Stimulated activated CD4-positive, alpha-beta T cell treated with anti-CD3 and anti-CD28 coated beads, Interleukin-15, amount 100 ng/mL, for 48 hours (primary cell): ENCODE measurements at places on chromosomes 4 and X.

DNA sequence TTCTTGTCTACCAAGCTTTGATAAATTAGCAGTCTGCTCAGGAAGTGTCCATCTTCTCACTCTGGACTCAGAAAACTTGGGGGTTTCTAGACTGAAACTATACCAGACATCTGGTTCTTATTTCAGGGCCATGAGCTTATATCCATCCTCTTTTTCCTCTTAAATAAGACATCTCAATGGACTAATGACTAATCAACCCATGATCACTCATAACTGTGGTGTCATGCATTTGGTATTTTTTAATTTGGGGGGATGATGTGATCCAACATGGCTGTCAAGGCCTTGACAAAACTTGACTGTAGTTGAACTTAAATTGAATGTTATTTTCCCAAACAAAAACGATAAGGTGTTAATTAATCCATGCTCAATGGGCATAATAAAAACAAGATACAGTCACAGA is 87.8 kb downstream of the GPRASP3 start:
- no peak for DNase-seq

DNA sequence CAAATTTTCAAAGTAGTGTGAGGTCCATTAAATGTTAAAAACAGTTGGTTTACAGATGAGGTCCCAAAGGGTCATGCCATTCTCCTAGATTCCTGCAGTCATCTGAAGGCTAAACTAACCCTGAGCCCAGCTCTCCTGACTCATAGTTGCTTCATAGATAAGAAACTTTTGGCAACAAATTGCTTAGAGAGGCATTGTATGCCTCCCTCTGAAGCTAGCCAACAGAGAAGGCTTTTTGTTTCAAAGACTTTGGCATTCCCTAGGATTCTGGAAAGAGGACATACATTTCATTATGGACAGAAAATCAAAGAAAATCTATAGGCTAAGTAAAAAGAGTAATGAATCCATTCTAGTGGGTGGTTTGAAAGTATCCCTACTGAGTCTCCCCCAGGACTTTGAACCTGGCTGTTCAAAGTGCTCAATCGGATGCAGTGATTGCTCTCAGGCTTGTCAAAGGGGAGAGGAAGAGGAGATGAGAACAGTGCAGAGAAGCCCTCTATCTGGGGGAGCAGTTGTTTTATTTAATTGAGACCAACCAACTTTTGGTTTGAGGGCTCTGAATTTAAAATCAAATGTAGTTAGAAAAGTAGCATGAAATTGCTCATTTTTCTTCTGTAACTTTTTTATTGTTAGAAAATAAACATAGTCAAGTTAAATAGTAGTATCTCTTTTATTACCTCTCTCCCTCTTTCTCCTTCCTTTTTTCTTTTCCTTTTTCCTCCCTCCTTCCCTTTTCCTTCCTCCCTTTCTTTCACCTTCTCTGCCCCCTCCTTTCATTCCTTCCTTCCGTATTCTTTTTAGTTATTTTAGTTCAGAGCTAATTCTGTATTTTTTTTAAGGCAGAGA is 72.3 kb upstream of the ZNF518B start:
- no peak for DNase-seq

DNA sequence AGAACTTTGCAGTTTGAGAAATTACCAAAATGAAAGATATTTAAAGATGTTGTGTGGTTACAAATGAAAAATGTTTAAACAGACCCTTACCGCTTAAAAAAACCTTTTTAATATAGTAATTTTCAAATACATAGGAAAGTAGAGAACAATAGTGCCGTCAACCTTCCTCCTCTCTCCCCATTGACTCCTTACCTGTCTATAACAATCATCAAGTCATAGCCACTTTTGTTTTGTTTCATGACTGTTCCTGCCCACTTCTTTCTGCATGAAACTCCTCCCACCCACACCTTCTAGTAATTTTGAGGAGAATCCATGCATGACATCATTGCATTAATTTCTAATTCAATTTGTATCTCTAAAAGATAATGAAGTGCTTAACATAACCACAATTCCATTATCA is 76.5 kb upstream of the ATP8A1 start:
- no peak for DNase-seq

DNA sequence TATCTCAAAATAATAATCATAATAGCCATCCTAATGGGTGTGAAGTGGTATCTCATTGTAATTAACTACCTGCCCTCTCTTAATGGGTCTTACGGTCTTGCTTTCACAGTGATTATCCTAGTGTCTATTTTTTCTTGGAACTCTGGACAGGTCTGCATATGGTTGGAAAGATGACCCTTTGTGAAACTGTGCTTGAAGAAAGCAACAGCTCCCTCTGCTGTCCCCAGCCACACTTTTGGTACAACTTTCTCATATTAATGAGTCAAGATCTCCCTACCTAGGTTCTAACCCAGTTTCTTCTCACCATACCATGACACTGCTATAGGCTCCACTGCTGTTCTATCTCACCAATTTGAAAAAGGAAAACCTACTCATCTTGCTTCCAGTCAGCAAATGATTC is 2.4 kb downstream of the TFDP3 start:
- no peak for DNase-seq

GRCh38 chr4:54643172-54643571 is 14.6 kb upstream of the KIT start:
- DNase-seq = no peak

DNA sequence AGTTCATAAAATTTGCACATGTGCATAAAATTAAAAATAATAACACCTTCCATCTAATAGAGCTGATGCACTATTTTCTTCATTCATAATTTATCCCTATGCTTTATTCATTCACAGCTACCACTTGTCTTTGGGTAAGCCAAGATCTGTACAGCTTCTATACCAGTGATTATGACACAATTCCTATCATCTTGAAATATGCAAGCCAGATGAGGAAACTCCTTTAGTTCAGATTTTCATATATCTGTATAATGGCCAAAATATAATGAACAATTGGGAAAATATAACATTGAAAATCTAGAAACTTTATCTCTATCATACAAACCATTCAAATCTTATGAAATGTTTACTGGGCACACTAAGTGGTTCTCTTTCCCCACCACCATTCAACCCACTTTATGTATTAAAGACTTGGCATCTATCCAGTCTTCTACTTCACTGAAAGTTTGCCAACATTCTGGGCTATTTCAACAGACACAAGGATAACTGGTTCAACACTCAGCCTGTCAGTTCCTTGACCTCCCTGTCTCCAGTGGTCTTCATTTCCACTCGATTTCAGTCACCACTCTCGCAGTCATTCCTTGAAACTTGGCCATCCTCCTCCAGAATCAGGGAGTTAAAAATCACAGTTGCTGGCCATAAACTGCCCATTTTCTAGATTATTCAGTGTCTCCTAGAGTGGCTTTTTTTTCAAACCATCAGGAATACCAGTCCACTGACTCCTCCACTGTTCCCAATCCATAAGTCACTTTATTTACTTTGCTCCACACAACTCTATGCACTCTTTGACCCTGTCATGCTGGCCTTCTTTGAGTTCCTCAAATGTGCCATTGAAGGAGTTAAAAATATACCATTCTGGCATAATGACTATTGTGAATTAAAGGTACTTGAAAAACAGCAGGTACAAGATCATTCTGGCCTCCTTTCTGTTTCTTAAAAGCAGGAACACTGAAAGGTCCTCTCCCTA is 85.5 kb downstream of the CAMK2D start:
- DNase-seq = no peak

- DNase-seq = peak; percentile 8
Observed at GRCh38 chrX:46381630-46382029, 163.6 kb downstream of the ZNF674 start.

DNA sequence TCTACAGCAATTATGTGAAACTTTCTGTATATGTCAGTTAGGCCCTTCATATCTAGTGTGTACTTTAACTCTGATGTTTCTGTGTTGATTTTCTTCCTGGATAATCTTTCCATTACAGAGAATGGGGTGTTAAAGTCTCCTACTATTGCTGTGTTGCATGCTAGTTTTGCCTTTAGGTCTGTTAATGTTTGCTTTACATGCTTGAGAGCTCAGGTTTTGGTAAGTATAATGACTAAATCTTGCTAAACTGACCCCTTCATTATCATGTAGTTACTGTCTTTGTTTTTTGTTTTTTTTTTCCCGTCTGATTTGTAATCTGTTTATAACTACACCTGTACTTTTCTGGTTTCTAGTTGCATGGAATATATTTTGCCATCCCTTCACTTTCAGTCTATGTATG is 63.6 kb upstream of the UGT2B15 start:
- DNase-seq = no peak
